Kidney epithelial cell (primary cell): ENCODE measurements at places on chromosomes 7 and 10. TPM values are rescaled to one million over a fixed set of nuclear protein-coding genes. Genes with fewer than 3 reads are reported as not detected.

GRCh38 chr7:81209059-81209458, 290.2 kb upstream of the SEMA3C start:
- no peak for DNase-seq

Gene OR2A5
- not detected in 2 replicates for total RNA-seq

Gene SSMEM1
- total RNA-seq, result not detected in 2 replicates

Gene TRPV6
- 7.6 and 10.6 TPM in 2 replicates for total RNA-seq

Gene NOS3
- total RNA-seq, result 1.0 and 3.1 TPM in 2 replicates

- no peak for DNase-seq
Observed at GRCh38 chr7:132666774-132667172, 90.5 kb upstream of the PLXNA4 start.

DNA sequence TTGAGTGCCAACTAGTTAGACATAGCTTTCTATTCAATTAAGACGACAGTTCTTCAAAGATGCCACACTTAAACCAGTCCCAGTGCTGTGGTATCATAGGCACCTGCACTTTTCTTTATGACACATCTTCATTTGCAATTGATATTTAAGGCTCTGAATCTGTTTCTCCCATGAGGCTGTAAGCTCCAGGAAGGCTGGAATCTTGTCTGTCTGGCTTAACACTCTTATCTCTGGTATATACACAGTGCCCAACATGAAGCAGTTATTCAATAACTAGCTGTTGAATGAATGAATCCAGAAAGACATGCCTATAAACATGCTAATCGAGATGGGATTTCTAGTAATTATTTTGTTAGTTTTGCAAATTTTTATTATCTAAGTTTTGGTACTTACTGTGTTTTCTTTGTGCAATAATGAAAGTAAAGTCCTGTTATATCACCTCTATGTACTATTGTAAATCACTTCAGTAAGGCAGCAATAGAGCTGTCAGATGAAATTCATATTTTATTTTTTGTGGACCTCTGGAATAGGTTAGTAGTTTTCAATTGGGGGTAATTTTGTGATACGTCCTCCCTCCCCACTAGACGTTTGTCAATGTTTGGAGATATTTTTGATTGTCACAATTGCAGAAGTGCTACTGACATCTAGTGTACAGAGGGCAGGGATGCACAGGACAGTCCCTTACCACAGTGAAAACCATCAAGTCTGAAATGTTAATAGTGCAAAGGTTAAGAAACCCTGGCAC, 51.3 kb upstream of the STEAP4 start:
- DNase-seq, result no peak

GRCh38 chr7:36966636-36967035, 242.3 kb upstream of the AOAH start:
- no peak for DNase-seq

- DNase-seq, result no peak
Observed at GRCh38 chr10:44193567-44194220, 191.2 kb downstream of the CXCL12 start.

DNA sequence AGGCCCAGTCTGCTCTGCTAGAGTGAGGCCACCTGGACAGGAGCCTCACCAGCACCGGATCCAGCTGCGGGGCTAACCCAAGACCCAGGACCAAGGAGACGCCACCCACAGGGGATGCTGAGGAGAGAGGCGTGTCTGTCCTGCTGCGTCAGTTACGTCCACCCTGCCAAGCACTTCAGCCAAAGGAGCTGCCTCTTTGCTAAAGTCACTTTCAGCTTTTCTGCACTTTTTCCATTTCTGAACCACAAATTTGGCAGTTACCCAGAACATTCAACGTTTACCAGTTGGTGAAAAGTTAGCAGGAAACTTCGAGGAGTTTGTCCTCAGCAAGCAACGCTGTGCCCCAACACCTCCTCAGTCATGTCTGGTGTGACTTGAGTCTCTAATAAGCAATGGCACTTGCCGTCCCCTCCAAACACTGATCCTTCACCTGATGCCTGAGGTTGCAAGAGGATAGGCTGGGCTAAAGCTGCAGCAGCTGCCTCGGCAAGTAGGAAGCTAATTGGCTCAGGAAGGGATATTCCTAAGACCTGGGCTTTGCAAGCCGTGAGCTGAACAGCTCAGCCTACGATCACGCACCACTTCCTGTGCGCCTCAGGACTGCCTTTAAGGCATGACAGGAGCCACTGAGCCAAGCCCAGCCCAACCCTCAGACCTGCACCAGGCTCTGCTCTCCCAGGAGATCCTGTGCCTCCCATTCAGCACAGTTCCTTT, 40.1 kb downstream of the KCNH2 start:
- no peak for DNase-seq

GRCh38 chr10:103757531-103758293, 97.7 kb downstream of the SH3PXD2A start:
- DNase-seq, result no peak

Gene PRRT4
- 0.07 TPM in 1 of 2 replicates, not detected in the other for total RNA-seq
